ENCODE measurements at places on chromosomes 16 and 17.

DNA sequence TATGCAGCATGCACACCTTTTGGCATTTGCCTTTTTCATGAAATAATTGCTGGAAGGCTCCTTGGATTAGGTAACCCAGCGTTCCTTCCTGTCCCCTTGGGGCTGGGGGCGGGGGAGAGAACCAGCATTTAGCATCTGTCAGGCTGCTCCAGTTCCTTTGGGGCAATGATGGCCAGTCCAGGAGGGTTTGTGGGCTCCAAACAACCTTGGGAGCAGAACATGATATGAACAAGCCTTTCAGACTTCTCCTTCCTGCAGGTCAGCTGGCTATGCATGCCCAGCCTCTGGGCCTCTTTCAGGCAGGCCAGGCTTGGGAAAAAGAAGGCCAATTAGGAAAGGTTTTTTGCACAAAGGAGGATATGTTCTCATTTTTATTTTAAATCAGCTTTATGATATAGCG lies 1.1 kb upstream of the SMTNL2 start:
- no peak for DNase-seq

DNA sequence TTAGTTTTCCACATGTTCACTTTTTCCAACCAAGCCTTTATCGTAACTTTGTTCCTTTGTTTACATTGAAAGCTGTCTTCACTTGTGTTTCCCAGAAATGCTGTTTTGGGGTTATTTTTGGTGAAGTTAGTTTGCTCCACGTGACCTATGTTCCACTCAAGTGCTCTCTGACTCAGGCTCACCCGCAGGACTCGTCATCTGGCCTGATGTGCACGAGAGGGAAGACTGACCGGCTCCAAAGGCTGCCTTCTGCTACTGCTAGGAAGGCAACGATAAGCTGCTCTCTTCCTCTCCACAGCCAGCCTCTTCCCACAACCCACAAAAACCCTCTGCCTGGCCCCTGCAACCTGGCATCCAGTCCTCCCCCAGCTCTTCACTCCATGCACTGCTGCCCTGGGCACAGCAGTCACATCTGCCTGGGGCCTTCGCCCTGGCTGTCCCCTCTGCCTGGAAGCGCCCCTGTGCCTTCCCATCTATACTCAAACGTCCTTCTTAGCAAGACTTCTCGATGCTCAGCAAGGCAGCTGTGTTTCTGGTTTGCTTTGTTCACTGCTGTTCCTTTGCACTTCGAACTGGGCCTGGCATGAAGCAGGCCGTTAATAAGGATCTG lies 28.0 kb downstream of the ZCCHC14 start:
- peak; percentile 45 for DNase-seq

GRCh38 chr17:10803350-10803749 lies 549 bp downstream of the TMEM238L start:
- no peak for DNase-seq

DNA sequence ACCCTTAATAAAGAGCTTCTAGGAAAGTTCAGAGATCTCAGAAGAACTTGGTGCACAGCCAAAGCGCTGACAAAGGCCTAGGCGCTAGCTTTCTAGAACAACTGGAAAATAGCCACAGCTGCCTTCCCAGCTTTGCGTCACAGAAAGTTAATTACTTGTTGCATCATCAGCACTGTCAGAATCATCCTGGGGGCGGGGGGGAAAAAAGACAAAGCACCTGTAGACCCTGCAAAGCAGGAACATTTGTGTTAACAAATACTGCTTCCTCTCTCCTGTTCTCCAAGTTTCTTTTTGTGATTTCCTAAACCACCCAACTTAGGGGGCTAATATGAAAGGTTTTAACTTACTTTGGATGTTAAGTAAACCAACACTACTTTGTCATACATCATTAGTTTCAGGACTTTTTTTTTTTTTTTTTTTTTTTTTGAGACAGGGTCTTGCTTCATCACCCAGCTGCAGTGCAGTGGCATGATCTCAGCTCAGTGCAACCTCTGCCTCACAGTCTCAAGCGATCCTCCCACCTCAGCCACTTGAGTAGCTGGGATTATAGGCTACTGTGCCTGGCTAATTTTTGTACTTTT lies 4.8 kb upstream of the AARSD1 start:
- DNase-seq, result no peak

- DNase-seq, result no peak
Measured at GRCh38 chr17:57432507-57433277, 176.4 kb downstream of the MSI2 start.

DNA sequence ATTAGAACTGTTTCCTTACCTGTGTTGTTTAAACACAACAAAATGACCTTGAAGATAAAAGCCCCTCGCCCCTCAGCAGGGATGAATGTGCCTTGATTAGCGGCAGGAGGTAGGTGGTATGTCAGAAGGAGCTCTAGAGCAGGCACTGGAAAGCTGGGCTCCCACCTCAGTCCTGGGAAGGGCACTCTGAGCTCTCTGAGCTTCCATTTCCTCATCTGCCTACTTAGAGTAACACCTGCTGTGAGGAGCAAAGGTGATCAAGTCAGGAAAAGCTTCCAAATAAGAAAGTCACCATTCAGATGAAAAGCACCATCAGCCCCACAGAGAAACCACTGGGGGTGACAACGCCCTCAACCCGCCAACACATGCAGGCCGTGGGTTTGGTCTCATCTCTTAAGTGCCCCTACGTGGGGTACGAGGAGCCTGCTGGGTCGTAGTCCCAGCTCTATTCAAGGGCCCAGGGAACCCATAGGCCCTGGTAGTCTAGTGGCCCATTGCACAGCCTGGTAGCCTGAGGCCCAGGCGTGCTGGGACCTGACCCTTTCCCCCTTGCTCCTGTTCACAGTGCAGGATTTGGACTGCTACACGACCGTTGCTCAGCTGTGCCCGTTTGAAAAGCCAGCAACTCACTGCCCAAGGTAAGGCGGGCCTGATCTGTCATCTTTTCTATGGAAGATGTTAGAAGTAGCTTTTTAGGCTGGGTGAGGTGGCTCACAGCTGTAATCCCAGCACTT lies 57.3 kb downstream of the CRISPLD2 start:
- DNase-seq, result no peak

- no peak for DNase-seq
Measured at GRCh38 chr16:1218061-1218929, 6.8 kb downstream of the TPSG1 start.

- DNase-seq, result no peak
Measured at GRCh38 chr17:76565728-76566612, 19.7 kb downstream of the ST6GALNAC2 start.

- no peak for DNase-seq
Measured at GRCh38 chr17:45977976-45978626, 20.9 kb upstream of the STH start.

GRCh38 chr16:5036228-5037156 lies 2.8 kb upstream of the NAGPA start:
- DNase-seq, result no peak

DNA sequence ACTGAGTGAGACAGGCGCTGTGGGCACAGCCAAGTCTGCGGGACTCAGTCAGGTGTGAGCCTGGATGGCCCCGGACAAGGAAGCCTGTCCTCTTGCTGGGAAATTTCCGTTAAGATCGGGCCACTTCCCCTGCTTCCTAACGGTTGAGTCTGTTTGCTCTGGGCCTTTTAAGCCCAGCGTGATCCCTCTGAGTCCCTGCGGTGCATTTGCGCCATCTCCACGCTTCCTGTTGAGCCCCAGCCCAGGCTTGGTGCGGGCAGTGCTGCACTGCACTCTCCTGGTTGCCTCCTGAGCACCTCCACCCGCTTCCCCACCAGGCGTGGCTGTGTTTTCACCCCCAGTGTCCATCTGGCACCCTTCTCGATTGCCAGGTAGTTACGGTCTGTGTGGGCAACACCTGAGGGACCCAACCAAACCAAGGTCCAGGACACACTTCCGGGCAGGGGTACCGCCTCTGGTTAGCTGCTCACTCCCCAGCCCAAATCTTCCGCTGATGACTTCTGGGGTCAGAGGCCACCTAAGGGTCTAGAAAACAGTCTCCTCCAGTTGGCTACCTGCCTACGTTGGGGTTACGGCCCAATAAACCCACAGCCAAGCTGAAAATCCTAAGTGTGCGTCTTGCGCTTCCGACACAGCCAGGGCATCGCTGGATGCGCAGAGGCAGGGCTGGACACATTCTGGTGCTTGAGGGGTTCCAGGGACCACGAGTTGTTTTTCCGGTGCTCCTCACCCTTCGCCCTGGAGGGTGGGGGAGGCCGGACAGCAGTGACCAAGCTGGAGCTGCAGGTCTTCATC lies 1.4 kb upstream of the SLC25A10 start:
- no peak for DNase-seq

- DNase-seq, result no peak
Measured at GRCh38 chr17:46935658-46936266, 12.8 kb downstream of the GOSR2 start.

DNA sequence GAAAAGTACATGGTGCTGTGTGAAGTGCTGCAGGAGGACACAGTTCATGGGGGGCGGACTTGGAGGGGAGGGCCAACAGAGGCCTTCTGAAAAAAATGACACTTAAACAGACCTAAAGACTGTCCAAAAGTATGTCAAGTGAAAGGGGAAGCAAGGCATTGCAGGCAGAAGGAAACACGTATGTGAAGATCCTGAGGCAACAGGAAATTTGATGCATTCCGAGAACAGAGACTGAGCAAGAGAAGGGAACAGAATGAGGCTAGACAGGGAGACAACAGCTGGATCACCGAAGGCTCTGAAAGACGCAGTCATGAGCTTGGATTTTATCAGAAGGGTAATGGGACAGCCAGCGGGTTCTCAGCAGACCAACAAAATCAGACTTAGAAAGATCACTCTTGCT lies 1.1 kb downstream of the IFT20 start:
- no peak for DNase-seq

GRCh38 chr17:82020572-82021106 lies 2.0 kb downstream of the CENPX start:
- no peak for DNase-seq

GRCh38 chr17:81537343-81537855 lies 9.2 kb downstream of the FSCN2 start:
- no peak for DNase-seq

GRCh38 chr16:9013508-9013864 lies 49.8 kb upstream of the USP7 start:
- DNase-seq, result no peak

- DNase-seq, result no peak
Measured at GRCh38 chr17:75244133-75244866, 17.1 kb downstream of the GGA3 start.

GRCh38 chr16:83420206-83420760 lies 387.5 kb upstream of the HSBP1 start:
- no peak for DNase-seq

GRCh38 chr16:79163691-79164387 lies 436.7 kb downstream of the MAF start:
- DNase-seq, result no peak

DNA sequence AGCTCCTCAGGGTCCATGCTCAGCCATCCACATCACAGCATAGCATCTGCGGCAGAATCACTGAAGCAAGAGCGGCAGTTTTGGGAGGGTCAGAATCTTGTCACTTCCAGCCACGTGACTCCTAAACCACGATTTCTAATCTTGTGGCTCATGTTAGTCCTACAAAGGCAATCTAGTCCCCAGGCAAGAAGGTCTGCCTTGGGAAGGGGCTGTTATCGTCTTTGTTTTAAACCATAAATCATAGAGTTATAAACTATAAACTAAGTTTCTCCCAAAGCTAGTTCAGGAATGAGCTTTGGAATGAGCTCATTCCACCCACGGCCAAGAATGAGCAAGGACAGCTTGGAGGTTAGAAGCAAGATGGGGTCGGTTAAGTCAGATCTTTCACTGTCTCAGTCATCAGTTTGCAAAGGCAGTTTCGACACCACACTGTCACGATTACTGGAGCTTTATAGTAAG lies 20.8 kb upstream of the DNAH17 start:
- no peak for DNase-seq

GRCh38 chr17:82414548-82415281 lies 3.4 kb upstream of the HEXD start:
- peak; percentile 65 for DNase-seq

DNA sequence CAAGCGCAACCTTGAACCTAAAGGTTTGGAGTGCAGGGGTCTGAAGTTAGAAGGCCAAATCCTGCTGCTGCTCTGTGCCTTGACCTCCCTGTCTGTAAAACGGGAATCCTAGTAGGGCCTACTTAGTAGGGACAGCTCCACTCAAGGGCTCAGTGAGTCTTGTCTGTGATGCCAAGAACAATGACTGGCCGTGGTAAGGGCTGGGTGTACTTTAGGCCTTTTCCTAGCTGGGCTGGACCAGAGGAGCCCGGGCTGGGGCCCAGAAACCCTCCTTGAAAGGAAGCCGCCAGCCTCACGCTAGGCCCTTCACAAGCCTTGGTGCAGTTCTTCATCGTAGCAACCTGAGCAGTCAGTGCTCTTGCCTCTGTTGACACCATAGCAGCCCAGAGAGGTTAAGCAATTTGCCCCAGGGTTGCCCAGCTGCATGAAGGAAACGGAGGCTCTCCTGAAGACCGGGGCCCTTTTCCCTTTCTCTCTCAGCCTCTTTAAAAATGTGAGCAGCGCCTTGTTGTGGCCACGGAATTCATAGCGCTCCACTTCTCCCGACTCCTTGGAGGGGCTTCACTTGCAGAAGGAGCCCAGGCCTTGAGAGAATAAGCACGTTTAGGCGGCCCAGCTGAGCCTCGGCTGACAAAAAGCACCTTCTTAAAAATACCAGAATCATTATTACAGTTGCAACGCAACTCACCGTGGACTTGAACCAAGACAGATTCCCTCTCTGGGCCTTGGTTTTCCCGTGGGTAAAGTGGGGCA lies 4.4 kb downstream of the NECAB2 start:
- no peak for DNase-seq

DNA sequence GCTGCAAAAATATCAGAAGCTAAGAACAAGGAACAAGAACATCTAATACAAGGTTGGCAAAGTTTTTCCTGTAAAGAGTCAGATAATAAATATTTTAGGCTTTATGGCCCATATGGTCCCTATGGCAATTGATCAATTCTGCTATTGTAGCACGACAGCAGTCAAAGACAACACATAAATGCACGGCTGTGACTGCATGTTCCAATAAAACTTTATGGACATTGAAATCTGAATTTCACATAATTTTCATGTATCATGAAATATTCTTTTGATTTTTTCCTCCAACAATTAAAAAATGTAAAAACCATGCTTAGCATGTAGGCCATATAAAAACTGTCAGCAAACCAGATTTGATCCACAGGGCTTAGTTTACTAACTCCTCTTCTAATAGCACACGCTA lies 10.5 kb upstream of the RNF43 start:
- no peak for DNase-seq

- DNase-seq, result no peak
Measured at GRCh38 chr16:57611706-57612105, 16.7 kb upstream of the ADGRG1 start.

DNA sequence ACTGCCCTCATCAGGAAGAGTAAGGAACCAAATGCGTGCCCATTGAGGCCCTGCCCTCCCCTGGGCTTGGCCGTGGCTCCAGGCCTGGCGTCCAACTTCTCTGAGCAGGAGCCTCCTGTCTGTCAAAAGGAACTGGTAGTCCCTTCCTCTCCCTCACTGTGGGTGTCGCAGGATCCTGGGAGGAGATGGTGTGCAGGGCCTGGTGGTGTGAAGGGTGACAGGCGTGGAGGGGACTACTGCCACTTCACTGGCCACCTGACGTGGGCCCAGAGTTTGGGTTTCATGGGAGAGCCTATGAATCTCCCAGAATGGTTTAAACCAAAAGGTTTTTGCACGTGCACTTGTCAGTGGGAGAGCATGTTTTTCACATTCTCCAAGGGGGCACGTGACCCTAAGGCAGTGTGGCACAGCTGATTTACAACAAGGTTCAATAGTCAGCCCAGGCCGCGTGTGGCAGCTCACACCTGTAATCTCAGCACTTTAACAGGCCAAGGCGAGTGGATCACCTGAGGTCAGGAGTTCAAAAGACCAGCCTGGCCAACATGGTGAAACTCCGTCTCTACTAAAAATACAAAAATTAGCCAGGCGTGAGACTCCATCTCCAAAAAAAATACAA lies 12.5 kb downstream of the ARL2BP start:
- DNase-seq, result no peak

GRCh38 chr17:7426203-7426863 lies 917 bp downstream of the SPEM2 start:
- no peak for DNase-seq
